Lung microvascular endothelial cell (primary cell): ENCODE measurements at places on chromosomes 16 and 17. TPM values are rescaled to one million over a fixed set of nuclear protein-coding genes. Genes with fewer than 3 reads are reported as not detected.

DNA sequence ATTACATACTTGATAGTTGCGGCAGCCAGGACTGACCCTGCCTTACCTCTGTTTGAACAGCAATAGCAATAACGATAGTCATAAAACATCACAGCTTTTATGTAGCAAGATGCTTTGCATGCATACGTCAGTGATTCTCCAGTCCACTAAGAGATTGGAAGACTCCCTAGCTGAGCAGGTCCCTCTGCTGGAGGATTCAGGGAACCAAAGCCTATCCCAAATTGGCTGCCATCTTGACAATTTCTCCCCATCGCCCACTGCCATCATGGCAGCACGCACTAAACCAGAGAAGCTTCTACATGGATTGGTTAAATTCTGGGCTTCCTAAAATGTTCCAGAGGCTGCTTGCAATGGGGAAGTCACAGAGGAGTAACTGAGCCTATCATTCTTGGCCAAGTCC lies 360.6 kb upstream of the XYLT1 start:
- DNase-seq, result no peak

FSCN2 gene
- 0.20 and 0.44 TPM in 2 replicates for total RNA-seq

GRCh38 chr16:23324727-23325126 lies 22.6 kb downstream of the SCNN1B start:
- peak; percentile 52 for DNase-seq

- no peak for DNase-seq
These were observed 48.1 kb downstream of the HLF start for GRCh38 chr17:55312852-55313251.

DNA sequence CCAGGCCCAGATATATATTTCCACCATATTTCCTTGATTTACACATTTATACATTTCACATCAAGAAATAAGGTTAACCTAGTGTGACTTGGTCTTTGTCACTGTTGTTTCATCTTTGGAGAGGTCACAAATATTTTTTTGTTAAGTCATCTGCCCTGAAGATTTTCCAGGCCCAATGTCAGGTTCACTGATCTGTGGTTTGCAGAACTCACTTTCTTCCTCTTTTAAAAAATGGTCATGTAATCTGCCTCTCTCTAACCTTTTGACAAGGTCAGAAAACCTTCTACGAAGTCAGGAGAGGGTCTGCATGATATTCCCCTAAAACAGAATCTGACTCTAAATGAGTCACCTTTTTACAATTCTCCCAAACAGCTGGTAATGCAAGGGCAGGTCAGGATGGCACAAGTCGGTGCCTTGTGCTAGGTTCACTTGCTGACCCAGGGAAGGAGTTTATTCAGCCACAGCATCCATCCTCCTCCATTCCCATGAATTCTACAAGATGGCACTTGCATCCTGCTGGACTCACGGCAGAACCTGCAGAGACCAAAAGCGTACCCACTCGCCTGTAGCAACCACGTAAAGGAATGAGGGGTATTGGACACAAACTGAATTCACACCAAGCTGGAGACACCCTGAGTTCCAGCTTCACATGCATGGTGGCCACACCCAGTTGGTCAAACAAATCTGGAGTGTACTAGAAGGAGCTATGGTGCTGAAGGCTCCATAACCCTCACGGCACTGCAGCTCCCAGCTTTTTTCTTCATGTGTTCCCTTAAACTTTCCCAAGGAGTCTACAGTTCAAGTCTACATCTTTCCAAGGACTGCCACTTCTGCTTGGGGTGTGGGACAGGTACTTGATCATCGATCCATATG lies 1.6 kb upstream of the KIAA0513 start:
- no peak for DNase-seq

GRCh38 chr17:15340966-15341365 lies 431 bp downstream of the TEKT3 start:
- DNase-seq, result no peak

GRCh38 chr16:80007231-80007630 lies 406.7 kb upstream of the MAF start:
- DNase-seq, result no peak

KRT34 gene
- not detected in 2 replicates for total RNA-seq
